ENCODE measurements at places on chromosomes 7 and 10.
A peak's percentile ranks its signal among the peaks of the same experiment; 100 is the strongest.

DNA sequence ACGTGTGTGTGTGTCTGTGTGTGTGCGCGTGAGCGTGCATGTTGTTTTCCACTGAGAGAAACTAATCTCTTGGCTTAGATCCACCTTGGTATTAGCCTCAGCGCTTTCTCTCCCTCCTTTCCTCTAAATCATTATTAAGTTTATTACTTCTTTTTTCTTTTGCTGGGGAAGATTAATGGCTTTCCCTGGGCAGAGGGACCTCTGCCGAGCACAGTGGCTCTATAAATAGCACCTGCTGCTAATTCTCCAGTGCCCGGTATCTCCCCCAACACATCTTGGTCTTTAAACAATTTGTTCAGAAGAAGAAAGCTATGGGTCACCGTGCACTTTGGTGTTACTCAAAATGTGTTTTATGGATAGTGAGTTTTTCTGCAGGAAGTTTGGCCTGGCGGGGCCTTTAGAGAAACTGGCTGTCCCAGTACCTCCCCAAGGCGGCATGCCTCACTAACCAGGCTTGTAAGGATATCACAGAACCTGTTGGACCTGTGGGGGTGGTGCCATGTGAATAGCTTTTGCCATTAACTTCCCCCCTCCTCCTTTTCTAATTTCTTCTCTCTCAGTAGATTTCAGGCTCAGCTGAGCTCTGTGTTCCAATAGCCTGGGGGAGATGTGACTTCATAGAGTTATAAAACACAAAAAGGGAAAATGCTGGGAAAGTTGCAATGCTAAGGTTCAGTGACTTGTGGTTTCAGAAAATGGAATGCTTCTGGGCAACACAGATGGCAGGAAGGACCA lies 70.1 kb upstream of the RAB11FIP2 start:
- no peak for DNase-seq

DNA sequence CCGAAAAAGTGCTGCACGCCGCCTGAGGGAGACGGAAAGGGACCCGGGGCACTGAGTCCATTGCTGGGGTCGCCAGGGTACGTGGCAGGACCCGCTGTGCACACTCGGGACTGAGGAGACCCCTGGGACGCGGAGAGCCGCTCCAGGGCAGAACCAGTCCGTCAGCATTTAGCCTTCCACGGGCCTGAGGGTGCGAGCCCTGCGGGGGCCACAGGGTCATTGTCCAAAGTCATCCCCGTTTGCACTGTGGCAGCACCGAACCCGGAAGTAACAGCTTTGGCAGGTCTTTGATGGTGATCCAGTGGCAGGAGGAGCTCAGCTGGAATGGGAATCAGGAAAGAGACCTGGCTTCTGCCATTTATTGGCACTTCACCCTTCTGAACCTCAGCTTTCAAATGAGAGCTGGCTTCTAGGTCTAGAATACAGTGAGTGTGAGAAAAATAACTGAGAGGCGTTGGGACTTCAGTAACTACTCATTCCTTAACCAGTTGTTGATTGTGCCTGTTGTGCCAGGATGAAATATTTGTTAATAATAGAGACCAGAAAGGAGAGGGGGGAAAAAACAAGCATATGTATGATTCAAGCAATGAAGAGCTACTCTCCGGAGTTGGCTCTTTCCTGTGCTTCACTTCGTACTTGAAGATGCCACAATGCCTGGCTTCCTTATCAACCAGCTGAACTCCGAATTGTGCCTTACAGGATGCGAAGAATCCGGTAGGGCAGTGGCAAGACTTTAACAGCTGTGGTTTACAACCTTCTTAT lies 811 bp upstream of the ARHGAP12 start:
- no peak for DNase-seq

DNA sequence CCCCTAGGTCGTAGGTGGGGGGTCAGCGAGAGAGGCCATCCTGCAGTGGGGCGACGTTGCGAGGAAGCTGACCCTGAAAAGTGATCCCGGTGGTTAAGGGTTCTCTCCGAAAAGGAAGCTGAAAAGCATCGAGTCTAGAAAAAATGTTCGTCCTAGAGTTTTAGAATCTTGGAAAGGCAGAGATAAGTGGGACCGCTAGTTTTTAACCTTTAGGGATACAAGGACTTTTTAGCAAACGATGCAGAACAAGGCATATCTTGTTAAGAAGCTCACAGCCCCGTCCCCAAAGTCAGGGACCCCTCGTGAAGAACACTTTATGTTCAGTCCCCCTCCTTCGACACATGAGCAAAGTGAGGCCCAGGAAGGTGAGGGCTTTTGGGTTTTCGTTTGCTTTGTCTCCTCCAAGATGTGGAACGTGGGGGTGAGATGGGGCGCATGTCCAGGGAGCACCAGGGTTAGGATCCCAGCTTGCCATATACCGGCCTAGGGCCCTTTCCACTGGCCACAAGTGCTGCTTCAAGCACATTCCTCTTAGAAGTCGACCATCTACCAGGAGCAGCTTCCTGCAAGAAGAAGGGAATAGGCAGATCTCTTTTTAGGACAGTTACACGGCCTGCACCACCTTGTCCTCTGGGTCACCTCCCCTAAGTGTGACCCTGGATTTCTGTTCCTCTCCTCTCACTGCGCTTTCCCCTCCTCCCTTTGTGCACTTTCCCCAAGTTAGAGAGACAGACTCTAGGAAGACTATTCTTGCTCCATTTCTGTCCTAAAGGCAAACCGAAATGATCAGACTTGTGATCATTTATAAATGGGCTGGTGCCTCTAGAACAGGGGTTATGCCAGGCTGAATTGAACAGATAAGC lies 969 bp downstream of the SLC35G1 start:
- no peak for DNase-seq

DNA sequence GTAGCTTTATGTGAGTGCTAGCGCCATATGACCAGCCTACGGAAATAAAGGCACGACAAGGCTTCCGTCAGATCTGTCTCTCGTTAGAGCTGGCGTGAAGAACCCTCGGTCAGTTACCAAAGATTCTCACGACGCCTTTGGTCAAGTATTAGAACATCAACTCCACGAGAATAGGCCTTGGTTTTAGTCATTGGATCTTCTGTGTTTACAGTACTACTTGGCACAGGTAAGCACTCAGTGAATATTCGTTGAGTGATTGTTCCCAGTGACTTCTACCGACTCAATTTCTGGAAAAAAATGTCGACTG lies 316 bp downstream of the RBM48 start:
- no peak for DNase-seq

DNA sequence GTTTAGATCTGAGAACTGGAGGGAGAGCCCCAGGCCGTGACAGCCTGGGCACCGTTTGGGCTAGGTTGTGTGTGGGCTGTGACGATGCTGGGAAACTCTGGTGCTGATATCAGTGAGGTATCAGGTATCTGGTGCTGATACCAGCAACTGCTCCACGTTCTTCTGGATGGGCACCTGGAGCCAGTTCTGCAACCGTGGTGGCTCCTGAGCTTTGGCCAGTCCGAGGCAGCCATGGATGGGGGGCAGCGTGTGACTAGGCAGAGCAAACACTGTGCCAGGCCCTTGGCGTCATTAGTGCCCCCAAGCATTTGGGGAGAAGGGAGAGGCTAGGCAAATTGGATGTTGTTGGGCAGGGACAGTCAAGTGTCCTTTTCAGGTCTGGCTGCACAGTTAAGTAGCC lies 57.9 kb downstream of the ZNF467 start:
- no peak for DNase-seq

- no peak for DNase-seq
Measured at GRCh38 chr7:45007571-45008328, 7.7 kb downstream of the CCM2 start.

DNA sequence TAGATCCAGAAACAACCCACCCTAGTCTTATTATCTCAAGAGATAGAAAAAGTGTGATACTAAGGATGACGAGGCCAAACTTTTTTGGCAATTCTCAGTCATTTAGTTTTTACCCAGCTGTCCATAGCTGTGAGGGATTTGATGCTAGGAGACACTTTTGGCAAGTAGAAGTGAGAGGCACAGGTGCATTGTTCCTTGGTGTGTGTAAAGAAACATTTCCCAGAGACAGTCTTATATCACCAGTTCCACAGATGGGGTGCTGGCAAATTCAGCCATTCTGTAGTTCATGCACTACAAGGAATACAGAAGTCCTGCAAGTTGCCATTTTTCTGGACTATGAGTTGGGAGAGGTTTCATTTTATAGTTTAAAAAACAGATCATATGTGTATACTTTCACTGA lies 403.3 kb upstream of the GHITM start:
- no peak for DNase-seq

DNA sequence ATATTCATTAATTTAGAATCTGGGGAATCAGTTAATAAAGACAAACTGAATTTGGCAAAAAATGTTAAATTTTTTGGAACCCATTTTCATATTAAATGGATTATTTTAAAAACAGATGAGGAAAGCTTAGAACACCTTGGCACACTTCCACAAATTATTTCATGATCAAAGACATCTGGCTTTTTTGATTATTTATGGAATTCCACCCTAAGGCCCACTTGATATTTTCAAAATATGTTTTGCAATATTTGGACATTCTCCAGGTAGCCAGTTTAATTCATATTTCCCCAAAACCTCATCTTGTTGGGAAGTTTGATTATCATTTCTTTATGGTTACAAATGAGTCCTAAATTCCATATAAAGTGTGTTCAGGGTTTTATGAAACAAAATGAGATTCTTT lies 129.9 kb downstream of the DOCK4 start:
- DNase-seq: no peak

GRCh38 chr7:118826246-118826645 lies 601.7 kb downstream of the ANKRD7 start:
- DNase-seq: no peak

- no peak for DNase-seq
Measured at GRCh38 chr7:2958416-2959102, 85.1 kb downstream of the CARD11 start.

DNA sequence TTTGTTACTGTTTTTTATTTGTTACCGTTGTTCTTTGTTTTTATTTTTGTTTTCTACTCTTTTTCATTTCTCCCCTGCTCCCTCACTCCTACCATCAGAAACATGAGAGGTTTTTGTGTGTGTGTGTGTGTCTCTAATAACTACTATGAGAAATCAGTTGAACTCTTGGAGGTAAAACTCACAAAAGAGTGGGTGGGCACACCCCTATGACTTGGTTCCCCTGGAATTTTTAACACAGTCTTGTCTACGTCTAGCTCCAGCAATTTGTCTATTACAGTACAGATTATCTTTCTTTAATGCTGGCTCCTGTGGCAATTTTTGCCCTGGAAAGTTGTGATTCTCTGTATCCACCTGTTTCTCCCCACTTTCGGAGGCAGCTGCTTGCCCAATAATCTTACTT lies 56.2 kb downstream of the AOAH start:
- DNase-seq: no peak

DNA sequence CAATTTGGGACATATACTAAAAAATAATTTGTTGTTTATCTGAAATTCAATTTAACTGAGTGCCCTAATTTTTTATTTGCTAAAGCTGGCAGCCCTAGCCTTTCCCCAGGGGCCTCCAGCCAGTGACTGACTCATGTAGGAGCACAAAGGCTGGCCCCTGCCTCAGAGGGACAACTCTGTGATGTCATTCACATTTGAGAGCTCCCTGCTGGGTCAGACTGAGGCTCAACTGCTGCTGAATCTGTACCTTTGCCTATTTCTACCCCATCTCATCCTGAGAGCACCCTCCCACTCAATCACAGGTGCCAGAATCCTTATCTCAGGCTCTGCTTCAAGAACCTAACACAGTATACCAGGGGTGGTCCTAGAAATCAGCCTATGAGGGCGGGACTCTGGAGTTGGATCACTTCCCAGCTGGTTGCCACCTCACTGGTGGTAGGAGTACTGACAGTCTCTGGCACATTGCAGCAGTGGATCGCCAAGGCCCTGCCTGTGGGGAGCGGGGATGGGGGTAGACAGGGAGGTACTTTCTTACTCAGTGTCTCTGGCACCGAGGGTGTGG lies 11.6 kb downstream of the GCK start:
- no peak for DNase-seq

- DNase-seq: no peak
Measured at GRCh38 chr10:12308057-12308456, 41.3 kb upstream of the CAMK1D start.

DNA sequence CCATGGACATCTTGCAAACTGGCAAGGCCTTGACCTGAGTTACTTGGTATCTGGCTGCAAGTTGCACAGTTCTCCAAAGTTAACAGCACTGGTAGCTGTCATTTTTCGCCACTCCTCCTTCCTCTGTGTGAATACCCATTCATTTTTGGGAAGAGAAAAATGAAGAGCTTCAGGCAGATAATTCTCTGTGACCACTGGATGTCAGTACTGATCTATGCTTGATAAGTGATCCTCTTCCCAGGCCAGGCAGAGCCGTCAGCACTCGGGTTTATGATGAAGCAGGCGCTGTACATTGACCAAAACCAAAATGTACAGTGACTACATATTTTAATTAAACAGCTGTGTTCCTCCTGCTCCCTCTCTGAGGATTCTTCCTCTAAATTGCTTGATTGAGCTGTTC lies 55.9 kb upstream of the PDZD8 start:
- peak; percentile 33 for DNase-seq

- DNase-seq: no peak
Measured at GRCh38 chr7:1246871-1247526, 14.3 kb downstream of the UNCX start.

DNA sequence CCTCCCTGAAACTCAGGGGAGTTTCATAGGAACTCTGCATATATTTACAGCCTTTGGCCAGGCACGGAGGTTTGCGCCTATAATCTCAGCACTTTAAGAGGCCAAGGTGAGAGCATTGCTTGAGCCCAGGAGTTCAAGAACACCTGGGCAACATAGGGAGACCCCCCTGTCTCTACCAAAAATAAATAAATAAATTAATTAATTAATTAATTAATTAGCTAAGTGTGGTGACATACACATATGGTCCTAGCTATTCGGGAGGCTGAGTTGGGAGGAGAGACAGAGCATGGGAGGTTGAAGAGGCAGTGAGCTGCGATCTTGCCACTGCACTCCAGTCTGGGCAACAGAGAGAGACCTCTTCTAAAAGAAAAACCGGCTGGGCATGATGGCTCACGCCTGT lies 9.4 kb upstream of the LEP start:
- no peak for DNase-seq

- no peak for DNase-seq
Measured at GRCh38 chr7:41869997-41870396, 167.1 kb upstream of the INHBA start.

DNA sequence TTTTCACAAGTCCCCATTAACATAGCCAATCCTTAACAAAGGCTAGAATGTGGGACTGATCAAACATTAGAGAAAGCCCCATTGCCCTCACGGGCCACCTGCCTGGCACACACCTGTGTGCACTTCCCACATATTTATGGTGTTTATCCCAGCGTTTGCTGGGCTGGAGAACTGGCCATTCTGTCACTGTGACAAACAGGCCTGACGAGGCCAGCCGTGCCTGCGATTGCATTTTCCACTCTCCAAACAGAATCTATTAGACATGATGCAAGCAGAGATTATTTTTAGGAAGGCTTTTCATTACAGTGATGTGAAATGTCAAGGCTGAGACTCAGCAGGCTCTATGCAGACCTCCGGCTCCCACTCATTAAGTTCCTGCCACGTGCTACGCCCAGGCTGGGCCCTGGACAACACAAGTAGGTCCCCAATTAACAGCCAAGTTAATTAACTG lies 20.4 kb downstream of the PTPRN2 start:
- no peak for DNase-seq

Data from fibroblast of skin of left biceps (primary cell).